Activated T-helper 2 cell treated with anti-CD3 and anti-CD28 coated beads, Interferon-gamma antibody, Interleukin-2, Interleukin-4, amounts not matched to agents 10 μg/mL and 5 μg/mL and 100 μg/mL, durations not matched to agents 14 hours and 24 hours and 36 hours (primary cell): ENCODE measurements at places on chromosomes 3 and 15.
A peak's percentile ranks its signal among the peaks of the same experiment; 100 is the strongest.

DNA sequence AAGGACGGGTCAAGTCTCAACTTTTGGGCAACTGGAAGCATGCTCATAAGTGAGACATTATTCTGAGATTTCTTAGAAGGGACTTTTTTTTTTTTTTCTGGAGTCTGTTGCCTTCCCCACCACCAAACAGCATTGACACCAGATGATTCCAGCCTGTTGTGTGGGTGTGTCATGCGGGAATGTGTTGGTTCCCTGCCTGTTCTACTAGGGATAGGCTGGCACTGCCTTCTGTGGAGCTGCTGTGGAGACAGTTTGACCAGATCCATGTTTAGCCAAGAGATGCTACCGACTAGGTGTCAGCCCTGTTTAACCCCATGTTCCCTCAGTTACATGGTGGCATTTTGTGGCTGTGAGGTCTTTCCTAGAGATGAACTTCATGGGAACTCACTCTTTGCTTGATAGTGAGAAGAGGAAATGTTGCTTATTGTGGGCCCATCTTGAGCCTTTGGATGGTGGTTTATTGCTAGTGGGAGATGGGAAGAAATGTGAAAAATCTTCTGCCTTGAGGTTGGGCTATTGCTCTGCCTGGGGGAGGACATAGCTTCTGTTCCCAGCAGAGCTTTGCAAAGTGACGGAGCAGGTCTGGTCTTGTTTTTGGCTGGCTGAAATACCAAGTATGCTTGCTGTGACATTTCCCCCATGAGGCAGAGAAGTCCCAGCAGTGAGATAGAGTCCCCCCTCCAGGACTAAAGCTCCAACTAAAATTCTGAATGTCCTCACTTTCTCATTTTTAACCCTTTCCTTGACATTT is 31.3 kb downstream of the TRAK1 start:
- DNase-seq, result no peak

GRCh38 chr3:35320646-35321407 is 318.5 kb upstream of the ARPP21 start:
- DNase-seq, result no peak

DNA sequence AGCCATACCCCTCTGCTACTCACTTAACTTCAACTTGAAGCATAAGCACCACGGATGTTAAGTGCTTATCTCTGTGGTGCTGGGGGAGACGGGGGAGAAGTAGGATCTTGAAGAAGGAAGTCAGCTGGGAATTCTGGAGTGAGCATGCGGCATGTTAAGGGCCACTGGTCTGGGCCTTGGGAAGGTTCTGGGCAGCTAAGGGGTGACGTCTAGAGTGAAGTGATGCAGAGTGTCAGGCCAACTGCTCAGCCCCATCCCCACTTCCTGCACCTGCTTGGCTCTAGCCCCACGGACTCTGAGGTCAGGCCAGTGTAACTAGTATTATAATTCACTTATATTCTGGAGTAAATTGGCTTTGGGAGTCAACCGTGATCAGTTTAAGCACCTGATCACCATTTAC is 228.6 kb downstream of the FMN1 start:
- no peak for DNase-seq

DNA sequence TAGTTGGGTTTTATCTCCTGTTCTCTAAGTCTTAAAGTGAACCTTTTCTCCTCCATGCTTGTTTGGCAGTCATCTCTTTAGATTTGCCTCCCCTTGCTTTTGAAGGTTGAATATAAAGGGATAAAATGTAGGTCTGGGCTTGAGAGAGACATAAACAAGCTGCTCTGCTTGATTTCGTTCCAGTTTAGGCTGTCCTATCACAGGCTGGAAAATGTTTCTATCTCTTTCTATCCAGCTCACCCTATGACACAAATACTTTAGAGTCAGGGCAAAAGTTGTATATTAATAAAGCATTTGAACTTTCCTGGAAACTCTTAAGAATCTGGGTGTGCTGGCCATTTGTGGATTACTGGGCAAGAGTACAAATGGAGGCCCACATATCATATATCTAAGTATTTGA is 29.5 kb upstream of the ZBBX start:
- no peak for DNase-seq

GRCh38 chr3:72004749-72005292 is 219.9 kb upstream of the PROK2 start:
- DNase-seq, result no peak

GRCh38 chr15:39127925-39128617 is 452.8 kb upstream of the THBS1 start:
- no peak for DNase-seq

- DNase-seq, result no peak
These were observed 266.7 kb downstream of the IL20RB start for GRCh38 chr3:137224464-137224863.

DNA sequence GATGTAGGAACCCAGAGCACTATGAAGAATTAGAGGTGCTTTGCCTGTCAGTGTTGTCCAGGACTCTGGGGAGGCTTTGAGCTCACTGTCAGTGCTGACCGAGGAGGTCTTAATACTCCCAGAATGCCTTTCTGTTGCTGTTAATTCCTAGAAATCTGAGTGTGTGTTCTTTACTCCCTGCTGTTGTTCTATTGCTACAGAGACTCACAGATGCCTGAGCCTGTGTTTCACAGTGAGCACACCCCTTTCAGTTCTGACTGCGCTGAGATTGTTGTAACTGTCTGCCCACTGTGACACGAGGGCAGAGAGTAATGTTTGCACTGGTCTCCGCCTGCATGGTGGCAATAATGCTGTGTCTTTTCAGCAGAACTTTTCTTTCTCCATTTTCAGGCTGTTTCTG is 162.9 kb downstream of the RYR3 start:
- no peak for DNase-seq

- no peak for DNase-seq
These were observed 170.5 kb upstream of the TGFBR2 start for GRCh38 chr3:30435861-30436331.

- DNase-seq, result no peak
These were observed 27.4 kb upstream of the FAM174B start for GRCh38 chr15:92682741-92683510.

- DNase-seq, result no peak
These were observed 97.8 kb upstream of the IGSF10 start for GRCh38 chr3:151558661-151559060.

GRCh38 chr3:194723846-194724618 is 38.3 kb downstream of the FAM43A start:
- DNase-seq, result no peak

DNA sequence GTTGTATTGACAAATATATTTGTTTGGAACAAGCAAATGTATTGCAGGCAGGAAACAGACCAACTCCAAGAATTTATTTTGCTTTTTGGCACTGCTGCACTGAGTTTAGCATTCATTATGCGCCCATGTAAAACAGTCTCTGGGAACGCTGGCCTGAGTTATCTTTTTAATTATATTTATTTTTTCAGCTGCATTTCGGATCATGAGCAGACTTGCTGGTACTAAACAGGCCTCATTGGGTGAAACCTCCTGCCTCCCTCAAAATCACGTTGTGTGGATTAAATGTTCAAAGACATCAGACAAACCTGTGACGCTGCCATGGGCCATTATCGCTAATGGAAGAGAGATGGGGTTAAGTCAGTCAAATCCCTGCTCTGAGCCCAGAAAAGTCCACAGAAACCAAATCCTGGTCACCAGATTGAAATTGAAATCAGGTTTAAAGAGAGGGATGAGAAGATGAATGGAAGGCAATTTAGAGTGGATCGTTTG is 511.1 kb upstream of the PROK2 start:
- no peak for DNase-seq

GRCh38 chr3:160869825-160870224 is 113.8 kb downstream of the PPM1L start:
- DNase-seq, result no peak

DNA sequence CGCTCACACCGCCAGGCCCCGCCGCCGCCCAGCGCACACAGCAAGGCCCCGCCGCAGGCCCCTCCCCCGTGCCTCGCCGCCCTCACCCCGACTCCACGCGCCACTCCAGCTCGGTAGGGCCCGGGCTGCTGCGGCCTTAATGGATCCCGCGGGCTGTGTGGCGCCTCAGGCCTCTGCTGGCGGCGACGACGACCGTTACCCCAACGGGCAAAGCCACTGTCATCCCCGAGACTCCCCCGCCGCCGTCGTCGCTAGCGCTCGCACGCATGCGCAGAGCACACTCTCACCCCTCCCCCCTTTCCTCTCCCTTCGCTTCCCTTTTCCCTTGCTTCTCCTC is at the start of gene MSL2:
Gene MSL2 (minus strand): TSS at position 272 of the 337 bp plus-strand sequence. CDS start 1,222 bp downstream, outside the sequence.
- no peak for DNase-seq

DNA sequence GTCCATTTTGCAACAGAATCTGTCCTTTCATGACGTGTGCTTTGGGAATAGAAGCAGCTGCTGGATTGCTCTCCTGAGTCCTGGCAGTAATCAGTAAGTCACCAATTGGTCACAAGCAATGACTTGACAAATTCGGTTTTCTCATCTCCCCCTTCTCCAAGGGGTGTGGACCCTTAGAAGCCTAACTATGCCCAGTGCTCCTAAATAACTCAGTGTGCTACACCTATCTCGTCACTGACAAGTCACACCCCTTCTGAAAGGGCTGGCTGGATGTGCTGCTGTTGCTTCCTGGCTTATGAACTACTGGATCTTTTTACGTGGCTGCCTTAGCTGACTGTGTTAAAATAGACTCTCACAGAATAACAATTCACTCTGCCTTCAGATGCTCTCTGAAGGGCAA is 1351.5 kb downstream of the ZPLD1 start:
- no peak for DNase-seq

DNA sequence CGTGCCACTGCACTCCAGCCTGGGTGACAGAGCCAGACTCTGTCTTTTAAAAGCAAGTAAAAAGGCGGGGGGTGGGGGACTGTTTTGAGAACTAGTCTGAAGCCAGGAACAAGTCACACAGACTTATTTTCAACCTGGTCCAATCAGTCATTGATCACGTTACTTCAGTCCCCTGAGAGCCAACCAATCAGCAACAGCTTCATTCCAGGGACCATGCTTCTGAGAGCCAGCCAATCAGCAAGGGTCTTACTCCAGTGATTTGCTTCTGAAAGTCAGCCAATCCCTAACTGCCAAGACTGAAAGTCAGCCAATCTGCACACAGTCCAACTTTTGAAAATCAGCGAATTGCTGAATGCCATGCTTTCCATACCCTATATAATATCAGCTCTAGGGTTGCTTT is 48.6 kb upstream of the C15orf39 start:
- DNase-seq, result peak; percentile 38

DNA sequence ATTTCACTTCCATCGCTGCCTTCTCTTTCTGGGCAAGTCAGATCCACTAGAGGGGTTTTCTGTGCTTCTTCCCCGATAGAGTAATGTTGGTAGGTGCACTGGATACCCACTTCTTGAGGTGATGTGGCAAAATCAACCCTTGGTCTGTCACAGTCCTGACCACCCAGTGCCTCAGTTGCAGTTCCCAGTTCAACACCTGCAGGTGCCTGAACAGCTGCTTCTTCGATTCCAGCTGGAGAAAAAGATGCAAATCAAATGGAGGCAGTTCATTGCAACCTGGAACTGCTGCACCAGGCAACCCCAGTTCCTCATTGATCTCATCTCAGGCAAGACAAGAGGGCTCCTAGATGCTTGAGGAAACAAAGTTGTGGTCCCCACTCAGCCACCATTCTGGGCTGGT is 186.6 kb downstream of the UBE2E2 start:
- DNase-seq, result no peak
